ENCODE measurements at places on chromosomes 3 and 15. TPM values are rescaled to one million over a fixed set of nuclear protein-coding genes. Genes with fewer than 3 reads are reported as not detected.

CX3CR1 gene
- polyA plus RNA-seq = 0.09 TPM

PRICKLE2 gene
- polyA plus RNA-seq = 0.27 TPM

GRCh38 chr3:136818769-136819391 lies at the start of gene SLC35G2:
TSS of gene SLC35G2 (plus strand) at chr3:136819126. CDS start at chr3:136854461, 35,335 bp downstream.
- DNase-seq = peak; percentile 83

CACNA2D2 gene
- 0.24 TPM for polyA plus RNA-seq

DNA sequence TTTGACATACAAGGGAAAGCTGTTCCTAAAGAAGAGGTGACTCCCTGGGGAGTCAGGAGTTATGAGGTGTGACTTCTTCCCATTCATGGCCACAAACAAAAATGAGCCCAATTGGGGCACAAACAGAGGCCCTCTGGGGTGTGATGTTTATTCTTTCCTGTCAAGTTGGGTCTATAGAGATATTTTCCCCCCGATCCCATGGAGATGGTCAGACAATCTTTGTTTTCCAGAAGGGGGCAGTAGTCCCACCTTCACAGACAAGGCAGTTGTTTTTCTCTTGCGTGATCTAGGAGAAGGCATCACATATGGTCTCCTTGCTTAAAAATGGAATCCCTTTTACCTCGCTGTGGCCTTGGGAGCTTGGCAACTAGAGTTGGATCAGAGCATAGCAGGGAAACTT lies 110.3 kb downstream of the MFSD1 start:
- no peak for DNase-seq

DNA sequence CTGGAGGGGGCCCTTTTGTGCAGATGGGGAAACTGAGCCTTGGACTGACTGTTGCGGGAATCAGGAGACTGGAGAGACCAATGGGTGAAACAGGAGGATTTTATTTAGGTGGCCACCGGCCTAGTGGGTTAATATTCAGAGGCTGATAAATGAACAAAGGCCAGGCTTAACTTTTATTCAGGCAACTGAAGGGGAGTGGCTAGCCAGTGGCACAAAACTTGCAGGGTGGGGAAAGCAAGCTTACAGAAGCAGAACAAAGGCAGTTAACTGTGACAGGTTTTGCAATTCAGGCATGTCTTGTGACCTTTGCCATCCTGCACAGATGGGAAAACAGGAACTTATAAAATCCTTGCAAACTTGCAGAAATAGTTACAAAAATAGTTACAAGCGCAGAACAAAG lies 24.9 kb upstream of the ACAD9 start:
- no peak for DNase-seq

TM6SF1 gene
- polyA plus RNA-seq = 5.9 TPM

COL6A5 gene
- not detected for polyA plus RNA-seq

Data from spleen (tissue), 13 donors.